GM12864 (cell line): ENCODE measurements at places on chromosomes 6 and 20.
A peak's percentile ranks its signal among the peaks of the same experiment; 100 is the strongest.

GRCh38 chr6:37916675-37917074 is 97.1 kb downstream of the ZFAND3 start:
- no peak for DNase-seq

DNA sequence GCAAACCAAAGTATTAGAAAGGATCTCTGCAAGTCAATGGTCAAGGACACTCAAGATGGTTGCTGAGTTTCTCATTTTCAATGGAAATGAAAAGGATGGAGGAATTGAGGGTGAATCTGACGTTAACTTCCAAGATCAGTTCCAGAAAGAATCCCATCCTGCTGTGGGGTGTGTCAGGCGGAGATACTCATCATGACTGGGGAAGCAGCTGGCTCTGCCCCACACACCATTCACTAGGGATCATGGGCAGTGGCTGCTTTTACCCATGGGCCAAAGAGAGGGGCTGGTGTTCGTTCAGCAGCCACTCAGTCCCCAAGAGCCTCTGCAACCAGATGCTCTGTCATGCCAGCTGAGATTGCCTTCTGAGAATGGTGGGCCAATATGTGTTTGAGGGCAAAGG is 102.3 kb upstream of the KCNK16 start:
- DNase-seq = no peak

DNA sequence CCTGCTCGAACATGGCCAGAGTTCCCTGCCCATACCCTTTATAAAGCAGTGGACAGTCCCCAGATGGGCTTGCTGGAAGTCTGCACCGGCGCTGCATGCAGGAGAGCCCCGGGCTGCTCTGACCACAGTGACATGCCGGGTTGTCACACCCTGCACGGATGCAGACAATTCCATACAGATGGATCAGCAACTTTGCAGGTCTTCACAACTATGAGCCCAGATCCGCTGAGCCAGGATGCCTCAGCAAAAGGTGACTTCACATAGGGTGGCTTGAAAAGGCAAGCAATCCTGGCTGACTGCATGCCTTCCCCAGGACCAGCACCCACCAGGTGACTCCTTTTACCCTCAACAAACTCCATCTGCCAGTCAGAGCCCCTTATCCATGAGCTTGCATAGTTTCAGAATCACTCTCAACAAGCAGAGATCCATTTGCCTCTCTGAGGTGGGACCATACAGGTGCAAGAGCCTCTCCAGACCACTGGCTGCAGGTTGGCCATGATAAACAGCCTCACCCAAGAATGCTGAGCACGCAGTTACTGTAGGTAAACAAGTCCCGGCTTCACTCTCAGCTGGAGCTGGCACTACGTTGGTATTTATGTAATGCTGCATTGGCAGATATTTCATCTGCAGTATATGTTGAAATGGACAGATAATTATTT is 183.0 kb upstream of the QKI start:
- no peak for DNase-seq

- DNase-seq = peak; percentile 68
Observed at GRCh38 chr6:33061987-33062386, 11.5 kb downstream of the HLA-DPA1 start.

DNA sequence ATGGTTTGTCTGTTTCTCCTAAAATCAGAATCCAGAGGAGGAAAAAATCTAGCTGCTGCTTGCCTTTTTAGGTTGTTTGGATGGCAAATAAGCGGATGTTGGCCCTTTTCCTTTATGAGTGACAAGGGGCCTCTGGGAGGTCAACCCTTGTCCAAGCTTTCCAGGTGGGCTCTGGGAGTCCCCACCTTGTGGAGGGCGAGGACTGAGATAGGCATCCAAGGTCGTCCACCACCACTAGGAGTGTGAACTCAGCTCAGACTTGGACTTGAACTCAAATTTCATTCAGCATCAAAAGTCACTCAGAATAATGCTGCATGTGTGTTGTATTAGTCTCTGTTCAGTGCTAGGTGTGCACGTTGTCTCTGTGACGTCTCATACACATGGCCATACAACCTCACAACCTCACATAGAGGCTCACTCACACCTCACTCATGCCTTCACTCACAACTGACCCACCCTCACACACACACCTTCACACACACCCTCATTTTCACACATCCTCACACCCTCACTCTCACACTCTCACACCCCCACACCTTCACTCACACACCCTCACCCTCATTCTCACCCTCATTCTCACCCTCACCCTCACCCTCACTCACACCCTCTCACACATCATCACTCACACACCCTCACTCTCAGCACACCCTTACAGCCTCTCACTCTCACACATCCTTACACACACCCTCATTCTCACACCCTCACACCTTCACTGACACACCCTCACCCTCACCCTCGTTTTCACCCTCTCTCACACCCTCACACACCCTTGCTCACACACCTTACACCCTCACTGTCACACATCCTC is 18.0 kb downstream of the DYNLT1 start:
- DNase-seq = no peak

DNA sequence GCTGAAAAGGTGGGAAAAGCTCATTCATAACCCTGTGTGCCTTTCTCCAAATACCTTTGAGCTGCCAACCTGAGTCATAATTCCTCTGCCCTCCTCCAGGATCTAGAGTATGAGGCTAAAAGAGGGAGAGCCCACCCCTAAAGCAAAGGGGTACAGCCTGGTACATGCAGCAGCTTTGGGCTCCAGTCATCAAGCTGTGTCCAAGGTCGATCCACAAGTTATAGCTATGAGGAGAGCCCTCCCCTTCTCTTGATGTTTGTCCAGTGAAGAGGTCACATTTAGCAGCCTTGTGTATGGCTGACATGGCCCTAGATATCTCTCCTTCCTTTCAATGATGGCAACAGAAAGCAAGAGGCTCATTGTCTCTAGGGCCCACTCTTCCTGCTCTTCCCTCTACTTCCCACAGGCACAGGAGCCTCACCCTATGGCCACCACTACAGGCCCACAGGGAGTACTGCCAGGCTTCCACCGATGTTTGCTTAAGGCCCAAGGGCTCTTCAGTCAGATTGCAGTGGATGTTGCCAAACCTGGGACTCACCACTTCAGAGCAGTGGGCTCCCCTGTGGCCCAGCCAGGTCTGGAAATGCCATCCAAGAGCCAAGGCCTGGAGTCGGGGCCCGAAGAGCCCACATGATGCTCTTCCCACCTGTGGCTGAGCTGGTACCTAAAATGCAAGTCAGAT is 176.8 kb downstream of the CD83 start:
- DNase-seq = no peak

- no peak for DNase-seq
Observed at GRCh38 chr6:33857093-33857931, 53.5 kb upstream of the MLN start.

- DNase-seq = no peak
Observed at GRCh38 chr20:8940326-8940725, 128.6 kb upstream of the PLCB4 start.

DNA sequence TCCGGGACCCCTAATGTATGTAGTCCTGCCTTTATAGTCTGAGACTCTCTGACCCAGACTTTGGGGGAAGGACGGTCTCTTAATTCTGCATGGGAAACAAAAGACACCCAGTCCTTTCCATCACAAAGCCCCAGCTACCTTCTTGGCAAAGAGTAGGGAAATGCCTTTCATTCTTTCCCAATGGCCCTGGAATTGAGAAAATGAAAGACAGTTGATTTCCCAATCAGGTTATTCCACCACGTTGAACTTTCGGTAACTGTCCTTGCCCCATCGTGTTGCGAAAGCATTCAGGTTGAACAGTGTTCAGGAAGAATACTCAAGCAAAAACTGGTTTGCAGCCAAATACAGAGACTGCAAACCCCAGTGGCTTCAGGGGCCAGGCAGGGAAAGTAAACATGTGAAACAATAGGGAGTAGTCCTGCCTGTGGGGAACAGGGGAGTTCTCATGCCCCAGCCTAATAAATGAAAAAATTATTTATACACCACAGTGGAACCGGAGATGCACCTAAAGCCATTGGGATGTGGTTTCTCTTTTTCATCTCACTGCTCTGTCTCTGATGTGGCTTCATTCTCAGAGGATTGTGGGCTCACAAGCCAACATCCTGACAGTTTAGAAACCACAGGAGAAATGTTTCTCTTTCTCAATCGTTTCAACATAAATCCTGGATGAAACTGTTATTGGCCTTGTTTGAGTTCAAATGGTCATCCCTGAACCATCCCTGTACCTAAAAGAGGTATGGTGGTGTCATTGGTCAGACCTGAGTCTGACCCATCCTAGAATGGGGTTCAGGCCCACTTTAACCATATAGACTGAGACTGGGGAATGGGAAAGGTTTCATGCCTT is 44.2 kb upstream of the SLC9A8 start:
- no peak for DNase-seq

DNA sequence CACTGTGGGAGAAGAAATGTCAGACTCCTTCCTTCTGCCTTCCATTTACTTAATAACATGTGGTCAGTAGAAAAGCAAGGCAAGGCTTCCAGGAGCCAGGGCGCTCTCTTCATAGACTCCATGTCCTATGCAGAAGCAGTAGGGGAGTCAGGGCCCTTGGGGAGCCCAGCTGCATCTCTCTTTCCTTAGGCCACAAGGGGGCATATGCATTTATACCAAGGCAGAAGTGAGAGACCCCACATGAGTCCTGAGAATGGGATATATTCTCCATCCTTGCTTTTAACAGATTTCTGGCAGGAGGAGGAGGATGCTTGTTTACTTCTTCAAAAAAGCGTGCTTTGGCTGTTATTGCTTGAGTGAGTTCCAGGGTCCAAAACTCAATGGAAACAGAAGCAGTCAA is 198.5 kb downstream of the HIVEP2 start:
- DNase-seq = peak; percentile 24

DNA sequence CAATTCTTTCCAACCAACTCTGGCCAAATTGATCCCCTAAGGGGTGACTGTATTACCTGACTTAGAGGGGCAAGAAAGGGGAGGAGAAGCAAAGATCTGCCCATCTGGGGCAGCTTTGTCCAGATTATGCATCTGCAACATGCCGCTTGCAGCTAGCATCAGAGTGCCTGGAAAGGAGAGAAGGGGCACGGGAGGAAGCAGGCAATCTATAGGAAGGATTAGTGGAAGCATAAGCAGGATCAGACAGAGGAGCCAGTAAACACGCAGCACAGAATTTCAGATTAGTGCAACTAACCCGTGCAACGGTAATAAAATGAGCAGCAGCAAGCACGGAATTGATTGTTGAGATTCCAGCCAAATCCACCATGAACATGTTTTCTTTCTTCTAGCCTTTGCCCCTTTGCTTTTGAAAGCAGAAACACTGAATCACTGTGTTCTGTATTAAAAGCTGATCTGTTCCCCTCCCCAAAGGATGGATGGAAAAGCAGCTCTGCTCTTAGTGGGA is 643.6 kb upstream of the CHD6 start:
- no peak for DNase-seq

DNA sequence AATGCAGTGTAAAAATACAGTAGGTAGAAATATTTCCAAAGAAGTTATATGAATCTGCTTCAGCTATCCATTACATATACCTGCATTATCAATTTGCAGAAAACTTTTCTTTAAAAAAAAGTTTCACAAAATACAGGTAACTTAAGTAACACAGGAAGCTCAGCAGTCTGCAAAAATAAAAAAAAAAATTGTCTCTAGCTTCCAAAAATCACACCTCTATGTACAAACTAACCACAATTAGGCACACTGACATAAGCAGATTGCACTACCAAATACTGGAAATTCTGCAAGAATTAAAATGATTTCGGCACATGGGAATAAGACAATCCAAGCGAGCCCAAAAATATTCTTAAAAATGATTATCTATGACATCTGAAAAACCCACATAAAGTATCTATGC is 41.2 kb downstream of the ME1 start:
- no peak for DNase-seq
